ENCODE measurements at places on chromosomes 1 and 21.
A peak's percentile ranks its signal among the peaks of the same experiment; 100 is the strongest.

GRCh38 chr1:161111117-161111516 lies 6.7 kb downstream of the PFDN2 start:
- DNase-seq: no peak

DNA sequence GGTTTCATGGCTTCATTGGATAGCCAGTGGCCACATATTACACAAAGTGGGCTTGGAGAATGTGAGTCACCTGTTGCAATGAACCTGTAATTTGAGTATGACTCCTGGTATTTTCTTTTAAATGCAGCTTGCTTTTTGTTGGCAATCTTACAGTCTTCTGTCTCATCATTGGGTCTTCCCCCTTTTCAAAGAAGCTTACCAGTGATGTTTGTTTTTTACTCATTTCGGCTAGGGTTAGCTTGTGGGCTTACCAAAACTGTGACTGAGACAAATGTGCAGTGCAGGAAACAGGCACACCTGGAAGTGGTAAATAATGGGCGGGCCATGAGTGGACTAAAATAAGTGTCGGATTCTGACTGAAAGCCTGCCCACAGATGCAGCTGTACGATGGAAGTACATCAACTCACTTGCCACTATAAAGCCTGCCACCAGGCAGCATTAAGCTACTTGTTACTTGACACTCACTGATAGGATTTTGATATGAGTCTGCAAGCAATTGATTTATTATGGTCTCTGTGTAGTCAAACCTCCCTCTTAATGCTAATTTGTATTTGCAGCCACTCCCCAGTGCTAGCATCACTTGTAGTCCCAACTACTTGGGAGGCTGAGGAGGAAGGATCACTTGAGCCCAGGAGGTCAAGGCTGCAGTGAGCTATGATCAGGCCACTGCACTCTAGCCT lies 4.2 kb downstream of the HHAT start:
- DNase-seq: no peak

DNA sequence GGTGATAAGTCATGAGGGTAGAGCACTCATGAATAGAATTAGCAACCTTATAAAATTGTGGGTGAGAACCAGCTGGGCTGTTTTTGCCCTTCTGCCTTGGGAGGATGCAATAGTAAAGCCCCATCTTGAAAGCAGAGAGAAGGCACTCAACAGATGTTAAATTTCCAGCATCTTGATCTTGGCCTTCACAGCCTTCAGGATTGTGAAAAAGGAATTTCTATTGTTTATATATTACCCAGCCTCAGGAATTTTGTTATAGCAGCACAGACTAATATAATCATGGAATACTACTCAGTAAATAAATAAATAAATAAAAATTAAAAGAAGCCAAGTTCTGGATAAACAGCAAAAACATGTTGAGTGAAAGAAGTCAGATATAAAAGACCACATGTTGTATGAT lies 175.2 kb downstream of the KCNT2 start:
- DNase-seq: no peak

- DNase-seq: no peak
Observed at GRCh38 chr1:12141163-12141850, 25.5 kb upstream of the TNFRSF1B start.

DNA sequence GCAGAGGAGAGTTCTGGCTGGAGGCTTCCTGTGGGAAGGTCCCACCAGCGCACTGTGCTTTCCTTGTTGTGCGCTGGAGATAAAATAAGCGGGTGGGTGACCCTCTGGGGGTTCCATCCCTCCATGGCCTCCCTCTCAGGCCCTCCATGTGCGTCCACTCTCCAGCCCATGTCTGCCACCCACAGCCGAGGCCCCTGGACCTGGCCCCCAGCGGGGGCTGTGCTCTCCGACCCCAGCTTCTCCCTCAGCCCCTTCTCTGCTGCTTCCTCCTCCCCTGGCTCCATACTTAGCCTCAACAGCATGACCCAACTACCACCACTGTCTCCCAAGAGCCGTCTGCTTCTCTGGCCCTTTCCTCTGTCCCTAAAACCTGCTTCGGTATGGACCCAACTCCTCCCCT lies 61.4 kb downstream of the GNG4 start:
- no peak for DNase-seq

DNA sequence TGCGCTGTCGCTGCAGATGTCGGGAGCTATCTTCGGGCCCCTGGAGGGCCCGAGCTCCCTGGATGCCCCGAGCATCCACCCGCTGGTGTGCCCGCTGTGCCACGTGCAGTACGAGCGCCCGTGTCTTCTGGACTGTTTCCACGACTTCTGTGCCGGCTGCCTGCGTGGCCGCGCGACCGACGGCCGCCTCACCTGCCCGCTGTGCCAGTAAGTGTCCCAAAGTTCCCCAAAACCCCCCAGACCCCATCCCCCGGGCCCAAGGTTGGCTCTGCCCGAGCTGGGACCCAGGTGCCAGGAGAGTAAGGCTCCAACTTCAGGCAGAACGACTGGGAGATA lies 569 bp downstream of the RNF207 start:
- DNase-seq: no peak

DNA sequence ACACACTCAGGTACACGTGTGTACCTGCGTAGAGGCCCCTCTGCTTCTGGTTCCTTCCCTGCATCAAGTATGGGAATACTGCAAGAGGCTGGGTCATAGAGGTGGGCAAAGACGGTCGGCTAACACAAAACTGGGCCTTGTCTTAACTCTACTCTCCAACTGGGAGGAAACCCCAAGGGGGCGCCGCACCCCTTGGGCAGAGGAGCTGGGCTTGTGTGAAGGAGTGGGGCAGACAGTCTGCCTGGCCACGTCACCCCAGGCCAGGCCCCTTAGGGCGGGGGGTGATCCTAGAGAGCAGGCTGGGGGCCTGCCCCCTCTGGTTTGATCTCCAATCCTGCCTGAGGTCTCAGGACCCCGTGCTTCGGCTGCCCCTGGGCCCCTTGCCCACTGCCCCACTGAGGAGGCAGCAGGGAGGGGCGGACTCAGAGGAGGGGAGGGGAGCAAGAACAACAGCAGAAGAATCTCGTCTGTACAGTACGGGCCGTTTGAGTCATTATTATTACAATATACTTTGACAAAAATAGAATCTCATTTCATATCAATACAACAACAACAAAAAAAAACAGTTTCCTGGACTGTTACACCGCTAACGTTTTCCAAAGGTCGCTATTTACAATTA lies 34.7 kb downstream of the MEF2D start:
- DNase-seq: no peak

DNA sequence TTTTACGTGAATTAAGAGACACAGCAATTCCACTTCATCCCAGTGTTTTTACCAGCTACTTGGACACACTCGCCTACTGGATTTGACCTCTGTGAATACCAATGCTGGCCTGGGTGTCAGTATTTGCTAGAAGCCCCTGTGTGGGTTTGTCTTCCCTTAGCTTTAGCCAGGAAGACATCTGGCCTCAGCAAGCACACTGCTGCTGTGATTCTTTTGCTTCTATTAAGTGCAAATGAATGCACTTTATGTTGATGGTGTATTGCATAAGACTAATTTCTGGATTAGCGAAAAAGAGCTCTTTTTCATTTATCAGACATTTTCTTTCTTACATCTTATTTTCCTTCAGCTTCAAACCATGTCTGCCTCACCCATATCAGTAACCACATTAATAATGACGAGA lies 140.0 kb downstream of the CHRM3 start:
- DNase-seq: no peak

DNA sequence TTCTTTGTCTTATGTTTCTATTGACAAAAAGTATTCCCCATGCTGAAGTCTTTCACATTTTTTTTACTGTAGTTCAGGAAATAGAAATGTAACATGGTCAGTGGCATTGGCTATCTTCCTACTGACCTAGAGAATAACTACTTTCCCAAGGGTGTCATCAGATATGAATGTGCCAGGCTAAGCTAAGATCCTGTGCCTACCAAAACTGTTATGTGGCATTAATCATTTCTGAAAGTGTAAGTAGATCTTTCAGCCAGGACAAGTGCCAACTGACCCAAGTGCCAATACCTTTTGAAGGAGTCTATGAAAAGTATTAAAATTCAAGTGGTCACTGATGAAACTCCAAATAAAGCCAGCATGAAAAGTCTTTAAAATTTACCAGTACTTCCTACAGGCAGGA lies 165.3 kb downstream of the TNFSF18 start:
- DNase-seq: no peak

GRCh38 chr1:203475012-203475981 lies at the start of gene PRELP:
Gene PRELP (plus strand): TSS chr1:203475806. CDS start chr1:203483185, 7,379 bp downstream.
- no peak for DNase-seq

DNA sequence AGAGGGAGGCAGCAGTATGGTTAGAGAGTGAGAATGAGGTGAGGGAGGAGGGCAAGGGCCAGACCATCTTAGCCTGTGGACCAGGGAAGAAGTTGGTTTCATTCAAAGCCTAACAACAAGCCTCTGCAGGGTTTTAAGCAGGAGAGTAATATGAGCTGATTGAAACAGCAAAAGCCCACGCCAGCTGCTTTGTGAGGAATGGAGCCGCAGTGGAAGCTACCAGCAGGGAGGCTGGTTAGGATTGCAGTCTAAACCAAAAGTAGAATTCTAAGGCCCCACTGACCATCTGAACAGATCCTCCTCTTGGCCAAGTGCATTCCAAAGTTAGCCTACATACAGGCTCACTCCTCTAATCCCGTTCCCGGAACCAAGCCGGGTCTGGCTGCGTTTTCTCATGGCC lies 44.8 kb downstream of the OLFML3 start:
- no peak for DNase-seq

- DNase-seq: no peak
Observed at GRCh38 chr21:37005548-37006485, 685 bp upstream of the RIPPLY3 start.

DNA sequence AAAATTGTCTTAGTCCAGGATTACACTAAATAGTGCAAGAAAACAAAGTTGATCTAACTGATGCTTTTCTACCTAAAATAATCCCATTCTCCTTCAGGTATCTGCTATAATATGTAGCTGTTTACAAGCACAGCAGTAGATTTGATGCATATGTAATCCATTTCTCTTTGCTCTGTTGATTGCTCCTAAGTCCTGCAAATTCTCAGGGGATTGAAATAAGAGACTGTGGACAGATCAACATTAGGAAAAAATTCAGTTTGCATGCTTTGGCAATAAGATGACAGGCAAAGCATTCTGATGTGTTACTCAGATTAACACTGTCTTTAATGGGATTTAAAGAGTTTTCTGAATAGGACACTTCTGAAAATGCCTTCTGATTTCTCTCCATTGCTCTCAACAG lies 34.7 kb downstream of the RNF11 start:
- peak; percentile 54 for DNase-seq

GRCh38 chr1:215001419-215002021 lies 81.0 kb upstream of the KCNK2 start:
- DNase-seq: no peak

GRCh38 chr1:234478481-234479309 lies at the start of gene TARBP1:
Gene TARBP1 (minus strand): TSS chr1:234479179. CDS start chr1:234479103, 76 bp downstream.
- no peak for DNase-seq

- no peak for DNase-seq
Observed at GRCh38 chr1:29532751-29533150, 296.4 kb downstream of the PTPRU start.

GRCh38 chr1:44747878-44748277 lies 8.2 kb downstream of the KIF2C start:
- DNase-seq: no peak

DNA sequence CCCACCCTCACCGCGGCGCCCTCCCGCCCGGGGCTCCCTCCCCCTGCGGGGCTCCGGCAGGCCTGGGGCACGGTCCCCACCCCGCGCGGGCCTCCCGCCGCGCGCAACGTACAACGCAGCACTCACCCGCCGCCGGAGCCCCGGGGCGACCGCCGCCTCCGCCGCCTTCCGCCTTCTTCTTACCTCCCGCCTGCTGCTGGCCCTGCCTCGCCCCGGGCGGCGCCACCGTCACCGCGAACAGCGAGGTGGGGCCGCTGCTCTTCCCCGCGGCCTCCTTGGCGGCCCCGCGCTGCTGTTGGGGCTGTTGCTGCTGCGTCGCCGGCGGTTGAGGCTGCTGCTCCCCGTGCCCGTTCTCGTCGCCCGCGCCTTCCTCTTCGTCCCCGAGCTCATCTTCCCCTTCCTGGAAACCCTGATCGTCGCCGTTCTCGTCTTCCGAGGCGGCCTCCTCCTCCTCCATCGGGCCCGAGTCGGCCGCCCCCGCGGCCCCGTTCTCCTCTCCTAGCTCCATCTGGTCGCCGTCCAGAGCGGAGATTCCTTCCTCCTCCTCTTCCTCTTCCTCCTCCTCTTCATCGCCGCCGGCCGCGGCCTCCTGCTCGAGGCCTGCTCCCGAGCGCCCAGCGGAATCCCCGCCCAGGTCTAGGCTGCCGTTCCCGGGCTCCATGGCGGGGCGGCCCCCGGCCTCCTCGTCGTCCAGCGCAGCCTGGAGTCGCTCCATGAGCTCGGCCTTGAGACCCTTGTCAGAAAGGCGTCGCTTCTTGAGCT lies 671 bp downstream of the HNRNPU start:
- DNase-seq: no peak

- DNase-seq: no peak
Observed at GRCh38 chr1:202228484-202229122, 35.0 kb downstream of the LGR6 start.

GRCh38 chr1:23779826-23780371 lies 1.7 kb downstream of the PITHD1 start:
- DNase-seq: peak; percentile 19

- no peak for DNase-seq
Observed at GRCh38 chr21:45456584-45457160, 51.7 kb downstream of the COL18A1 start.

DNA sequence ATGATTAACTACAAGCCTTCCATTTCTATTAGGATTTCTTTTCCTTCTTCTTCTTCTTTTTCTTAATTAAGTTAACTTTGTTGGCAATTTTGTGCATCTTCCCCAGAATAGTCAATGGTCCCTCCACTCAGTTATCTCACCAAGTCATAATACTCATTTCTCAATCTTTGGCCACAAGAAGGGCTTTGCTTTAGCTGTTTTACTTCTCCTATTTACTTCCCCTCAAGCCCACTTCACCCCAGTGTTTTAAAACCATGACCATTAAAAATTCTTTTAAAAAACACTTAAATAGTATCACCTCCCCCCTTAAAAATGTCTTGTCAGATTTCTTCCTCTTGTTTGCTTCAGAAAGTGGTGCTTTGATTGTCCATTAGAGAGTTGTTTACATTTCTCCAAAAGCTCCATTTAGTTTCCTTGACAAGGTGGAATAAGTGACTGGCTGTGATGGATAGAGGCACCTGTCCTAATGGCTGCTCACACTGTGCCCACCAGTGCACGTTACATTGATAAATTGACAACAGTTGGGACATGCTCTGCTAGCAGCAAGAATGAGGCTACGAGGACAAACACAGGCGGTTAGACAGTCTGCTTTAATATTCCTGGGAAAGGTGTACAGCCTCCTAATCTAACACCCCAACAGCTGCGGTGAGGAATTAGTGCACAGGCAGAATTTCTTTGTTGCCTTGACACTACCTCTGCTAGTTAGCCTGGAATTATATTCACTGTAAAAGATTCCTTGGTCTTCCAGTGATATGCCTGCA lies 354.7 kb downstream of the LMO4 start:
- no peak for DNase-seq

GRCh38 chr21:40769231-40769630 lies 77.7 kb downstream of the DSCAM start:
- DNase-seq: no peak

GRCh38 chr1:205813755-205814058 lies 709 bp upstream of the SLC41A1 start:
- DNase-seq: no peak

GRCh38 chr21:27112186-27112585 lies 145.3 kb upstream of the ADAMTS5 start:
- DNase-seq: no peak

GRCh38 chr1:179095924-179096323 lies 14.1 kb downstream of the TOR3A start:
- no peak for DNase-seq

GRCh38 chr1:49527606-49528305 lies 496.0 kb downstream of the AGBL4 start:
- DNase-seq: no peak

- DNase-seq: no peak
Observed at GRCh38 chr1:191125950-191126349, 648.3 kb upstream of the BRINP3 start.

Data from fibroblast of skin of left biceps (primary cell).